ENCODE measurements at places on chromosomes 16 and 17.

DNA sequence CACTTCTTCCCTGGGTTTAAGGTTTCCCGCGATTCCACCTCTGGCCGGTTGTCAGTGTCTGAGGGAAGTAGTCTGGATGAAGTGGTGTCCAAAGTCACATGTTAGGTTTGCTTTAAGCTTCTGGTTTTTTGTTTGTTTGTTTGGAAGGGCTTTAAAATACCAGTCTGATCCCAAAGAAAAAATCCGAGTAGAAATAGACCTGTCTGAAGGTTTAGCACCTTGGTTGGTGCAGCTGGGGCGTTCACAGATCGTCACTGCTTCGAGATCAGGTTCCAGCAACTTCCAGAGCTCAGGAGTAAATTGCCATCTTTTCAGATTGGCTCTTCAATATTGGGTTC lies 567 bp downstream of the TMEM97 start:
- no peak for DNase-seq

DNA sequence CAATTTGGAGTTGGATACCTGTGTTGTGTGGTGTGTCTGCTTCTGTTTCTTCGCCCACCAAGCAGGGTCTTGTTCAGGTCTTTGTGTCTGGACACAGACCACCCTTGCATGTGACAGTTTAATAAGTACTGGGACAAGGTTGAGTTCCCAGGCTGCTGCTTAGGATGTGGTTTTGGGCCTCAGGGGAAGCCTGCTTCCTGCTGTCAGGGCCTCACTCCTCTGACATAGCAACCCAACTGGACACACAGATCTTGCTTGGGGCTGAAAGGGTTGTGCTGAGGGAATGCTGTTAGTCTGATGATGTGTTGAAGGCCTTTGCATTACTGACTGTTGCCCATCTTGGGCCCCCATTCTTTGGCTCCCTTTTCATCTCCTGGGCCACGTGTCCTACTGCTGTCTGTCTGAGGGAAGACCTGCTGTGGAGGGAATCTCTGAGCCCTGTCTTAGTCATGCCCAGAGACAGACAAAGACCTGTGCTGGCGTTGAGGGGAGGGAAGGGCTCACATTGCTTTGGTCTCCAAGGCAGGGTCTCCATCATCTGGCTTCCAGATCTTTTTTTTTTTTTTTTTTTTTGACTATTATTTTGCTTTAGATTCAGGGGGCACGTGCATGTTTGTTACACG lies 4.7 kb upstream of the TGFB1I1 start:
- DNase-seq, result no peak

DNA sequence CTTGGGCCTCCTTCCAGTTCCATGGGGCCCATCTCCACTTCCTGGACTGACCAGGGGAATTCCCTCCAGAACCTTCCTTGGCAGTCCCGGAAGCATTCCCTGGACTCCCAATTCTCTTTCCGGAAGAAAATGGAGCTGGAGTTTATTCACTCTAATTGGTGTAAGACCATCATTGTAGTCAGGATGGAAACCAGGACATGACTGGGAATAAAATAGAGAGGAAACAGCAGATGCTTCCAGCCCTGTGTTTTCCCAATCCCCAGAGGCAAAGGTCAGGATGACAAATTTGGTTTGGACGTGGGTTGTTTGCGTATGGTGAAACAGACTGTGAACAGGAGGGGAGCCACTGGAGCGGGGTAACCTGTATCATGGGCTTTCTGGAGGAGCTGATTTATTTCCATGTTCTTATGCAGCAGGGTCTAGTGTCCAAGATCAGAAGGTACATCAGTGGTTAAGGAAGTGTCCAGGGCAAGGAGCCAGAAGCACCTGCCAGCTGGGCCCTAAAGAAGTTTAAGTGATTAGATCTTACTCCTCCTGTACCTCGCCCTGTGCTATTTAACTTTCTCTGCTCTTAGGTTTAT lies 8.5 kb upstream of the LONP2 start:
- DNase-seq, result no peak

GRCh38 chr16:17224879-17225281 lies 245.9 kb downstream of the XYLT1 start:
- peak; percentile 16 for DNase-seq

DNA sequence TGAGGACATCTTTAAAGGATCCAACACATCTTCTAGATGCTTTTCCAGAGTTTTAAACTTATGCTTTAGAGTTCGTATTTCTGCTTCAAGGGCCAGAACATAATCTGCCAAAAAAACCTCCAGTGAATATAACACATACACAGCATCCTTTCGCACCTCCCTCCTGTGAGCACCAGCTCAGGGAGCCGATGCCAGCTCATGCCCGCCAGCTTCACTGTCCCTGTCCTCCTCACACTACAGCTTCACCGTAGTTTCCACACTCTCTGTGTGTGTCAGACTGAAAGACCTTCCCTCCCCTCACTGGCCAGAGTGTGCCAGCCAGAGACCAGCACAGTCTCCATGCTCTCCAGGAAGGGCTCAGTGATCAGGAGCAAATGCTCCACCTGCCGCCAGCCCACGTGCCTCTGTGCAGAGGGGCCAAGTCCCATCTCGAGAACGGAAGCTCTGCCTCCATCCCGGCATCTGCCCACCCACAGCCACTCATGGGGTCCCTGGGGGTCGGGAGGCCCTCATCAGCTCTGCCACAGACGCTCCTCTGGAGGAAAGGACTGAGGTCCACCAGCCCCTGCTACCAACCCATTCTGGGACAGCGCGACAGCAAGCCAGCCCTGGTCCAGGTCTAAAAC lies 40.8 kb downstream of the CCDC57 start:
- no peak for DNase-seq

GRCh38 chr16:85010931-85011845 lies at the start of gene ZDHHC7:
TSS of gene ZDHHC7 (minus strand) at chr16:85011535. CDS start at chr16:84990618, 20,917 bp downstream.
- peak; percentile 47 for DNase-seq

GRCh38 chr16:21708533-21709115 lies 44.9 kb downstream of the OTOA start:
- DNase-seq, result no peak

DNA sequence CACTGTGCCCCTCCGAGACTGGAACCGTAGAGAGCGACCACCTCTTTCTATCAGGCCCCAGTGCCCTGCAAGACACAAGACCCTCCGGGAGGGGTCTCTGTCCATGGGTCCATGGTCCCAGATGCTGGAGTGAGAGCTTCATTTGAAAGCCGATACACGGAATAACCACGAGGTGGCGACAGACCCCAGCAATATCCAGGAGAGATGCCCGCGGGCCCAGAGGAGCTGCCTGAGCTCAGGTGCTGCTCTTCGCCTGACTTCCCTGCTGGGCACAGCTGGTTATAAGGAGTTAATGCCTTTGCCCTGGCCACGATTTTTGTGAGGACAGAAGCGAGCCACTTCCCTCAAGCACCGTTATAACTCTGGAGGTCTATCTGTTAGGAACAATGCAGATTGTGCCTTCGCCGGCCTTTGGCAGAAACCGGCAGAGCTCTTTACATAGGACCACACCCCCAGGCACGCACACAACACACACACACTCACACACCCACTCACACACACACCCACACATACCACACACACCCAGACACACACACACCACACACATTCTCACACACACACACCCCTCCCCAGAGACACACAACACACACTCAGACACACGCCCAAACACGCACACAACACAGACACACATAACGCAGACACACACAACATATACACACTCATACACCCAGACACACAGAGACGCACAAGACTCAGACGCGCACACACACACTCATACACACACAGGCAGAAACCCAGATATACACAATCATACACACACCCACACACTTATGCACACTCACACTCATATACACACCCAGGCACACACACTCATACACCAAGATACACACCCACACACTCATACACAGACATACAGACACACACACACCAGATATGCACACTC lies 436.4 kb downstream of the SOX9 start:
- peak; percentile 13 for DNase-seq

- no peak for DNase-seq
Measured at GRCh38 chr16:53090591-53091411, 36.0 kb downstream of the CHD9 start.

- no peak for DNase-seq
Measured at GRCh38 chr16:57606147-57606846, 22.1 kb upstream of the ADGRG1 start.

DNA sequence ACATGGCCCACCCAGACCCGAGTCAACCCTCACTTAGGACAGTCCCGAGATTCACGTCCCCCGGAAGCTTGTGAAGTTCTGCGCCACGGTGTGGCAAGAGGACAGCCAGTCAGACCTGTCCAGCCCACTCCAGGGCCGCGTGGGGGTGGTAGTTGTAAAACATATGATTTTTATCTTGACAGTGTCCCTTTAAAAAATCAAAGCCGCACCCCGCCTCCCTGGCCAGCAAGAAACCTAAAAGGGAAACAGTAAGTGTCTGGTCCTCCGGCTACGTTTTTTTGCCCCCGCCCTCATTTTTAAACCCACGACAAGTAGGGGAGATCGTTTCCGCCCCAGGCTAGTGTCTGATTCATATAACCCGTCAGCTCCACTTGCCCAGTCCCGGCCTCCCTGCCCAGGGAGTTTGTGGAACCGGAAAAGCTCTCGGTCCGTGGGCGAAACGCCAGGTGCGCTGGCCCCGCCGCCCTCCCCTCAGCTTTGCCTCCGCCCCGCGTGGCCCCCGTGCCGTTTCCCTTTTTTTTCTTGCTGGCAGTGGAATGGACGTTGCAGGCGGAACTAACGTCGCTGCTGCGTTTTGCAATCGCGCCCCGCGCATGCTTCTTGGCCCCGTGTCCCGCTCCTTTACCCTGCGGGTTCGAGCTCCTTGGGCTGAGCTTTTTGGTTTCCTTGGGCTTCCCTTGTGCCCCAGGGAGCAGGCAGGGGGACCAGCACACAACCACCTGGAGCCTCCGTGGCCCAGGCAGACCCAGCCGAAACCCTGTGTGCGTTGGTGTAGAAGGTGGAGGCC lies 13.3 kb upstream of the NUDT16L1 start:
- DNase-seq, result no peak

- DNase-seq, result no peak
Measured at GRCh38 chr17:81230043-81230820, 7.5 kb upstream of the CEP131 start.

DNA sequence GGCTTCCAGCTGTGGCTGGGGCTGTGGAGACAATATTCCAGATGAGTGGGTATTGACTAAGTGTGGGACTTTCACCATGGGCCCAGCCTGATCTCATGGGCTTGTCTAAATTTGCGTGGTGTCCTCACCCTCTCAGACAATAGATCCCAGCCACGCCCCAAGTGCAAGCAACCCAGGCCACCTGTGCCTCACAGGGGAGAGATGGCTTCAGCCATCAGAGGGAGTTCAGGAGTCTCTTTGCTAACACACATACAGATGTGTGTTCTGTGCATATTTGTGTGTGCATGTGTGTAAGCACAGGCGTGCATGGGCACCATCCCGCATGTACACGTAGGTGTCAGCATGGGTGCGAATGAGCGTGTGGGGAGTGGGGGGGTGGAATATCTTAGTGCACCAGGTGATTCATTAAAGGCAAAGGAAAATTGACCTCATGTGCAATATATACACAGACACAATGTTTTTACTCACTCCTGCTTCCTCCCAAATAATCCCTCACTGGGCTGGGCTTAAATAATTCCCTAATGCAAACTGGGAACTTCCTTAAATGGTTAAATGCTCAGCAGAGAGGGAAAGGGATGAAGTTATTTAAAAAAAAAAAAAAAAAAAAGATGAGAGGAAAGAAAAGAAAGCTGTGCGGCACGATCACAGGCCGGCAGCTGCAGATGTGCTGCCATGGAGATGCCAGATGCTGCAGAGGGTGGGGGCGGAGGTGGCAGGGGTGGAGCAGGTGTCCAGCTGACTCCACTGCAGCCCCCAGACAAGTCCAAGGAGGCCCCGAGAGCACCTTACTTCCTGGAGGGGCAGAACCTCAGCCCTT lies 24.0 kb upstream of the CDC42EP4 start:
- no peak for DNase-seq

- DNase-seq, result no peak
Measured at GRCh38 chr16:83870830-83871229, 28.1 kb upstream of the MLYCD start.

DNA sequence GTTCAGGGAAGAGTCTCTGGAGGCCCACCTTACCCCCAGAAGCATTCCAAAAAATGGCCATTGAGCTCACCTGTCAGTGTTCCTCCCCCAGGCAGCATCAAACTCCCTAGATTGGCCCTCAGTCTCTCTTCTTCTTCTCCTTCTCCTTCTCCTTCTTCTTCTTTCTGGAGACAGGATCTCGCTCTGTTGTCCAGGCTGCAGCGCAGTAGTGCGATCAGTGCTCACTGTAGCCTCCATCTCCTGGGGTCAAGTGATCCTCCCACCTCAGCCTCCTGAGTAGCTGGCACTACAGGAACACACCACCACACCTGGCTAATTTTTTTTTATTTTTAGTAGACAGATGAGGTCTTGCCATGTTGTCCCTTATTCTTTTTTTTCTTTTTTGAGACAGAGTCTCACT lies 16.4 kb upstream of the WNT3 start:
- no peak for DNase-seq

GRCh38 chr16:87918338-87918737 lies 18.0 kb downstream of the CA5A start:
- DNase-seq, result no peak

- DNase-seq, result no peak
Measured at GRCh38 chr16:19437280-19437679, 19.6 kb downstream of the TMC5 start.

GRCh38 chr17:61482467-61482866 lies 30.2 kb downstream of the TBX4 start:
- DNase-seq, result no peak

DNA sequence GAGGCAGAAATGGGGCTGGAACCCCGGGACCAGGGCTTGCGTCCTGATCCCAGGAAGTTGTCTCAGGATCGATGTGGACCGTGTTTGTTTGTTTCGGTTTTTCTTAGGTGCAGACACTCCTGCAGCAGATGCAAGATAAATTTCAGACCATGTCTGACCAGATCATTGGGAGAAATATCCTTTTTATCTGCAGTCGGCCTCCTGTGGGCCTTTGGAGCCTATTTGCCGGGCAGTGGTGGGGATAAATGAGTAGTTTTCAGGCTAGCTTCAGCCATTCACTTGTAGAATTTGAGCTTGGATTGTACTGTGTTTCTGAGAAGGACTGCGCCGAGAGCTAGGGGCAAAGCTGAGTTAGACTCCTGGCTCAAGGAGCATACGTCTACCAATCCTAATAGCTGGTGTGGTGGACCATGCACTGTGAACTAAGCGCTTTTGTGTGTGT lies 816 bp downstream of the HSBP1 start:
- no peak for DNase-seq

DNA sequence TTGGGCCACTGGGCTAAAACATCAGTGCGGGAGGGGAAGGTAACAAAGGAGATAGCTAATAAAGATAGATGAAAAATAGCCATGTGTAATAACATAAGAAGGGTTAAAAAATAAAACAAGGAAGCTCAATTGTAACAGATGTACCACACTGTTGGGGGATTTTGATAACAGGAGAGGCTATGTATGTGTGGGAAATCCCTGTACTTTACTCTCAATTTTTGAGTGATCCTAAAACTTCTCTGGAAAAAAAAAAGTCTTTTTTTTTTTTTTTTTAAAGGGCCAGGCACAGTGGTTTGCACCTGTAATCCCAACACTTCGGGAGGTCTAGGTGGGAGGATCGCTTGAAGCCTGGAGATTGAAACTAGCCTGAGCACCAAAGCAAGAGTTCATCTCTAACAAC lies 1.9 kb upstream of the MMD start:
- no peak for DNase-seq
